Dermis microvascular lymphatic vessel endothelial cell (primary cell): ENCODE measurements at places on chromosomes 3 and 15. TPM values are rescaled to one million over a fixed set of nuclear protein-coding genes. Genes with fewer than 3 reads are reported as not detected.
A peak's percentile ranks its signal among the peaks of the same experiment; 100 is the strongest.

Gene CCR3
- total RNA-seq, result not detected in 2 replicates

Gene KLHL40
- not detected in 2 replicates for total RNA-seq

Gene GSK3B
- total RNA-seq, result 28.1 and 39.4 TPM in 2 replicates

- DNase-seq, result peak; percentile 68
These were observed 5.3 kb downstream of the CLK3 start for GRCh38 chr15:74620636-74621545.

- no peak for DNase-seq
These were observed 49.9 kb downstream of the ALDH1A2 start for GRCh38 chr15:58015565-58015964.

DNA sequence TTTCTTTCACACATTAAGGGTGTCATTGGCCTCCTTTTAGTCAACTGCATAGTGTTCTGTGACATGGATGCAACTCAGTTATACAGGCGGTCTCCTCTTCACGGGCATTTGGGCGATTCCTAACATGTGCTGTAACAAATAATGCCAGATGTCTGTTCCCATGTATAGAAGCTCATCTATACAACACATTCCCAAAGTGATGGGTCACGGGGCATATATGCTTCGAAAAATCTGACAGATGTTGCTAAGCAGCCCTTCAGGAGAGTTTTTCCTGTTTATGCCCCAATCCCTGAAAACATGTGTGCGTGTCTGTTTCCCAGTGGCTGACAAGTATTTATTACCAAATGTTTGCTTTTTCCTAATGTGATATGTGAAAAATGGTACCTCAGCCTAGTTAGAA is 25.8 kb downstream of the LRRK1 start:
- DNase-seq, result no peak

- no peak for DNase-seq
These were observed 58.0 kb downstream of the GABRG3 start for GRCh38 chr15:27028858-27029477.

DNA sequence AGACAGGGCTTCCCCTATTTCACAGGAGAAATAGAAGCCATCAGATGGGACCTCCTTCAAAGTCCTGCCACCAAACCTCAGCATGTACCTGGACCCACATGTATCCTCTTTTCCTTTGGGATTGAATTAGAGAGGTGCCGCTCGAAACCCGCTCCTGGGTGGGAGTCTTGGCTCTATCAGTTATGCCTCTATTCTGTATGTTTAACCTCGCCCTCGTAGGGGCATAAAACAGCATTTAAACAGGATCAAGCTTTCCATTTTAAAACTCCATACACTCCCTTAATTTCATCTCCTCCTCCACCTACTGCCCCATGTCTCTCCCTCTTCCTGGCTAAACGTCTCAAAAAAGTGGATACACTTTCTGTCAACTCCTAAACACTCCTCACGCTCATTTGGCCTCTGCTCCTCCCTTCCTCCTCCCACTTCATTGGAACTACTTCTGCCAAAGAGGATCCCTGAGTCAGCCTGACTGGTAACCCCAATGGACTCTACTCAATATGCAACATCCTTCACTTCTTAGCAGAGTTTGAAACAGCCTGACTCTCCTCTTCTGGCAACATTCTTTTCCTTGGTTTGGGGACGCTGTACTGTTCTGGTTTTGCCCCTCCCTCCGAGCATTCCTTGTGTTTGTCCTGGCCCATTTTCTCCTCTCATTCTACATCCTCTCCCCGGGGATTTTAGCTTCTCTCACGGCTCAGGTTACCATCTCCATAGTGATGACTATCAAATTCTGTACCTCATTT is 23.0 kb upstream of the MUC20 start:
- no peak for DNase-seq

GRCh38 chr3:50127251-50127691 is 27.9 kb upstream of the SEMA3F start:
- no peak for DNase-seq

DNA sequence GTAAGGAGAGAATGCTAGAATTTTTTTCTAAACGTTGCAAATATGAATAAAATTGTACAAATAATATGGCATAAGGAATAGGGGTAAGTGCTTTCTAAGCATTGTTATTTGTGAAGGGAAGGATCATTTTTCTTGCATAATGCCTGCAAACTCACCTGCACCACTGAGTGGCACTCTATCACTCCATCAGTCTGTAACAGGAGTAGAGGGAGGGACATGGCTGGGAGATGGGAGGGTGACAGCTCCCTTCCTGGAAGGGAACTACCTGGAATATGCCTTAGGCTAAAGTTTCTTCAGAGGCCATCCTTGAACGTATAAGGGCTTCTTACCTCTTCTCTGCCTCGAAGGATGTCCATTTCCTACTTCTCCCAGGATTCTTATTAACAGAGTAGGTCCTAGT is 3.0 kb downstream of the NAALADL2 start:
- DNase-seq, result no peak

DNA sequence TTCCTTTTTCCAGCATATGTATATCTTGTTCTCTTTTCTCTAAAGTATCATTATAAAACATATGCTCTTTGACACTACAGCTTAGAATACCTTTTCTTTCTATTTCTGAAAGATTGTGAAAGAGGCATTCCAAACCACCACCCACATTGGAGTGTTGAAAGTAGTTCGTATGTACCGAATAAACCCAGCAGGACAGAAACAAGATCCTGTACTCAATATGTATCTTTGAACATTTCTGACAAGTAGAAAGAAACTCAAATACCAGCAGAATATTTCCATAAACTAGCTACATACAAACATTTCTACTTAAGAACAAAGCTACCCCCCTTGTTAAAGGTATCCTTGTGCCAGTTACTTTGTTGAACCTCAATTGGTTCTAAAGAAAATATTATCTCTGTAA is 415.3 kb upstream of the ALCAM start:
- DNase-seq, result no peak

- no peak for DNase-seq
These were observed 76.2 kb upstream of the TP63 start for GRCh38 chr3:189554868-189555557.

GRCh38 chr3:57160076-57160764 is 4.9 kb downstream of the IL17RD start:
- no peak for DNase-seq
